Esophagus mucosa (tissue), 1 donor: ENCODE measurements at places on chromosomes 7 and 10.

DNA sequence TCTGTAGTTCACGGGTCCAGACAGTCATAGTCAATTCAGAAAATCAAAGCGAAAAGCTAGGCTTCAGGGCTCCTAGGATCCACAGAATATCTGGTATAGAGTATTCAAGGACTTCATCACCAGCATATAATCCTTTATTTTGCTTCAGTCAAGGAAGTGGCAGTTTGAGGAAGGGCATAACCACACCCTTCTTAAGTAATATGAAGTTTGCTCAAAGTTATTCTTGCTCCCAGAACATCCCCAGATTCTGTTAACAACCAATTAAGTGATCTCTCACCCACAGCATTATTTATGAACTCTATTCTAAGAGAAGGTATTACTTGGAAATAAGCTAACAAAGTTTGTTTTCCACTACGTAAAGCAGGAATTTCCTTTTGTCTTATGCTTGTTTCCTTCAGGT lies 13.2 kb downstream of the CWF19L1 start:
- no peak for ATAC-seq

DNA sequence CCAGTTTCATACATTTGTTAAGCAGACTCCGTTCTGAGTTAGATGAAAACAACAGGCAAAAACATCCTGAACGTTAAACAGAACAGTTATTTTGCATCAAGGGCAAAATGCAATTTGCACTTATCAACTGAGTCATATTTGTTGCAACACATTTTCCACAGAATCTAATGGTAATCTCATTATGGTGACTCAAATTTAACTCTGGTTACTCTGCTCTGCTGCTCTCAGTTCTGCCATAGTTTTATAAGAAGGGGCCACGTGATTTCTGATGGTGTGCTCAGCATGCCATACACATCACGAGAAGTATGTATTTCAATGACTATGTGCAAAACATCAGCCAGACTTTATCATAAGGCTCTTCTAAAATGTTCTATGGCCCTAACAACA lies 148.8 kb downstream of the CHCHD3 start:
- ATAC-seq = no peak

- no peak for ATAC-seq
These were observed 32.5 kb downstream of the LAMB4 start for GRCh38 chr7:108097703-108098102.

DNA sequence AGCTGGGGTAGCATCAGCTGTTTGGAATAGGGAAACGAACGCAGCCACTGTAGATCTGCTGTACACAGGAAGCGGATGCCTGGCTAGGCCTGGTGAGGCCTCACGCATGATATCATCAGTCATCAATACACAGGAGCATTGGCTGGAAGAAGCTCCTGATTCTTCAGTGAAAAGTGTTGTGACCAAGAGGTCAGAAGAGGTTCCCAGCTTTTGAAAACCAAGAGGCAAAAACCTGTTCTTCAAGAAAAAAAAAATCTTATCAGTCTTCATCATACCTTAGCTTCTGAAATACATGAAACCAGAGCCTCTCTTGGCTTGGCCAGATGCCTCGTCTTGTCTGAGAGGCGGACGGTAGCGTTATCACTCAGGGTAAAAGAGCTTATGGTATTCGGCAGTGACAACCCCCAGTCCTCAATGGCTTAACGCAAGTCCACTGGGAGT lies 139.3 kb upstream of the TCF7L2 start:
- no peak for ATAC-seq

DNA sequence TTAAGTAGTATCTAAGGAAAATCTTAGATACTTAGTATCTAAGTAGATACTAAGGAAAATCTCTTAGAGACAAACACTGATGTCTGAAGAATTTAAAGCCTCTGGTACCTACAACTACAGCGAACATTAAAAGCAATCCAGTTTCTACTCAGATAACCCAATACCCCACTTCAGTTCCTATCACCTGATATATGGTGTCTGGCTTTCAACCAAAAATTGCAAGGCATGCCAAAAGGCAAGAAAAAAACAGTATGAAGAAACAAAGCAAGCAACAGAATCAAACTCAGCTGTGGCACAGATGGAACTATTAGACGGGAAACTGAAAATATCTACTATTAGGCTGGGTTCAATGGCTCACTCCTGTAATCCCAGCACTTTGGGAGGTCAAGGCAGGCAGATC lies 31.1 kb downstream of the ARHGAP12 start:
- no peak for ATAC-seq

GRCh38 chr7:122383934-122384333 lies 79.4 kb upstream of the FEZF1 start:
- ATAC-seq = no peak

DNA sequence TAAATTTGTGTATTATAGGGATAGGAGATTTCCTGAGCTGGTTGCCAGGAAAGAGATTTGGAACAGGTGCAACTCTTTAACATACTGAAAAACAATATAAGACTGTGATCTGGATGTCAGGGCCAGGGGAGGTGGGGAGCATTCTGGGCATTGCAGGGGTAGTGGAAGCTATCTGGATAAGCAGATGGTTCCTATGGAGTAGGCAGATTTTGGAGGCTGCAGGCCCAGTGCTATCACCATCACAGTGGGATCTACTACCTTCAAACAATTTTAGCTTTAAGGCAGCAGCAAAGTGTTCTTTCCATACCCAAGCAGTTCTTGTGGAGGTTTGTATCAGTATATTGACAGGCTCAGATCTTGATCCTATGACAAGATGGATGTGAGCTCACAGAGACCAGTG lies 71.1 kb downstream of the ADAM22 start:
- ATAC-seq = no peak

- ATAC-seq = no peak
These were observed 12.0 kb upstream of the EBLN1 start for GRCh38 chr10:22229802-22230157.

DNA sequence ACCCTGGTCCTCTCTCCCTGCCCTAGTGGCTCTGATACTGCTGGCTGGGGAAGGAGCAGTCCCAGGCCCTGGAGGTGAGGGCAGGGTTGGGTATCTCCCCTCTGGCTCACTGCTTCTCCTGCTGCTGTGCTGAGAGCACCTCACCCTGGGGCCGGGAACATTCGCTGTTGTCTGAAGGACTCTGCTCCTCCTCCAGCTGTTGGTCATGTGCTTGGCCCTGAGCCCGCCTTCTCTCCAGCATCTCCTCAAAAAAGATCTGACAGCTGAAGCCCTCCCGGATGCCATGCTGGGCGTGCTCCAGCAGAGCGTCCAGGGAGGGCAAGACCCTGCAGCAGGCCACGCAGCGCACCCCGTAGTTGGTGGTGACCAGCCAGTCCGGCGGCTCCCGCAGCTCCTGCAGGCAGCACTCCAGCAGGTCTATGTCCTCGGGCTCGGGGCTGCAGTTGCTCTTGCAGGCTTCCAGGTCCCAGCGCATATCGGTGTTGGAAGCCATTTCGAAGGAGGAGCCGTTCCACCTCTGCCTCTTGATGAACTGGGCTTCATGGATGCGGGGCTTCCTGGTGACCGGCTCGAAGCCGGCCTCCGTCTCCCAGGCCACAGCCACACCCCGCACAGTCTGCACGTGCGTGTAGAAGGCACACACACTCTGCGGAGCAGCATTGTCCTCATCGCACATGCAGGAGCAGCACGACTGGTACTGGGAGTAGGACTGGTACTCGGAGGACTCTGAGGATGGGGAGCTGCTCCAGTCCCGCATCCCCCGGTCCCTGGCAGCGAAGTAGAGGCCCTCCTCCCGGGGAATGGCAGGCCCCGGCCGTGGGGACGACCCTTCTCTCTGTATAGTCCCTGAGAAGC lies 2.1 kb downstream of the FAM170B start:
- ATAC-seq = peak; percentile 18

GRCh38 chr7:128934361-128935341 lies 3.1 kb upstream of the IRF5 start:
- no peak for ATAC-seq

DNA sequence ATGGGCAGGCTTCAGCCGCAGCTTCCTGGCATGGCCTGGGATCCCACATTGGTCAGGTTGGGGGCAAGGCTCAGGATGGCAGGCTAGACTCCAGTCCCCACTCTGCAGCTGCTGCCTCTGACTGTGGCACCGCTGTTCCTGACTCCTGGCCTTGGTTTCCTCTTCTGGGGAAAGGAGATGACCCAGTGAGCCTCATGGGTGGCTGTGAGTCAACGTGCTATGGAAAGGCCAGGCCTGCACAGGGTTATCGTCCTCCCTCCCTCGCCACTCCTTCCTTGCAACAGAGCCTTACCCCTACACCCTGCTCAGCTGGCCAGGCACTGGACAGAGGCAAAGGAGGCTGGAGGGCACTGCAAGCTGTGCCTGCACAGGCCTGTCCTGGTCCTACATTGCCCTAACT lies 36.1 kb upstream of the CHST15 start:
- ATAC-seq = peak; percentile 7

GRCh38 chr10:72847681-72848080 lies 45.9 kb upstream of the OIT3 start:
- ATAC-seq = peak; percentile 60

DNA sequence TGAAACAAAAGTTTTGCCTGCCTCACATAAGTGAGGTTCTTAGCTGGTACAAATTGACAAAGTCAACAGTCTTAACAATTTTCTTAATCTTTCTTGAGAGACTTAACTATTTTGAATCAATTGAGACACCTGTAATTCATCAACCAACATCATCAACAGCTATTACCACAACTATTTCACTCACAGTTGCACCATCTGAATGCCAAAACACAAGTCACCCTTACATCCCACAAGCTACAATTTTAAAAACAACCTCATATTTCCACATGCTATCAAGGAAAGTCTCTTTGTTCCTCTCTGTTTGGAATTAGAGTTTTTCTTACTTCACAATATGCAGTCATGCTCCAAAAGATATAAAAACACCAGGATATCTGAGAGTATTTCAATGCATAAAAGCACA lies 4.9 kb downstream of the SMURF1 start:
- no peak for ATAC-seq

DNA sequence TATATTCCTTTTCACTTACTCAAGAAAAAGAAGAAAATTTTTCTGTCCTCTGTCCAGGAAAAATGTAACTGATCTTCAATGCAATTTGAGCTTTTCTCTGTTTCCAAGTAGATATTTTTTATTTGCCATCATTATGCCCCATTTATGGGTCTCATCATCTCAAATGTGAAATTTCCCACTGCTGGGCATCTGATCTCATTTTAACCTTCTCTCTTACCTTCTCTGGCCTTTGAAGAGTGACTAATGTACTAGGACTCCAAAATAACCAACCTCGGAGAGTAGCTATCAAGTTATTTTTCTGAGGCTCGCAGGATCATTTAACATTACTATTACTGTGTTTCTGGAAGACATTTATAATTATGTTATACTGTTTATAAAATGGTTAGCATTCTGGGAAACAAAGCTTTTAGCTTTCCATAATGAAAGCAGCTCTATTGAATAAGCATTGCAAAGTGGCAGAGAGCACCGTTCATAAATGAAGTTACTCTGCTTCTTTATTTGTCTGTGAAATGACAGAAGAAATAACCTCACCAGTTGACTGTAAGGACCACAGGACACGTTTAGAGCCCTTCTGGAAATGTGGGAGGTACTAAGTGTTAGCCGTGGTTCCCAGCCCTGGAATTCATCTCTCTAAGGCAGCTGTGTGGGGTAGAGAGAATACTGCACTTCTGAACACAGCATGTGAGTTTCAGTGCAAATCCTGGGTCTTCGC lies 33.3 kb upstream of the NMT2 start:
- no peak for ATAC-seq

GRCh38 chr10:8618834-8619233 lies 564.3 kb downstream of the GATA3 start:
- peak; percentile 79 for ATAC-seq

DNA sequence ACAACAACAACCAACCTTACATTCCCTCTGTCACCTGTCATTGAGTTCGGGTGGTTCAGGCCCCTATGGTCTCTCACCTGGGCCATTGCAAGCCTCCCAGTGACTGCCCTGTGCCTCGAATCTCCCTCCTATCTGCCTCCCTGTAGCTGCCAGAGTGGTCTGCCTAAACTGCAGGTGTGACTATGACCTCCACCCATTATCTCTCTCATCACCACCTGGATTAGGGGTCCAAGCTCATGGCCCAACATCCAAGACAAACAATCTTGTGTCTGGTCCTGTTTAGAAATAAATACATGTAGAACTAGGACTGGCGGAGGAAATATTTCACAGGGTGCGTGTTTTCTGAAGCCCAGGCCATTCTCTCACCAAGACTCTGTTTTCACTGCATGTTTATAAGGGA lies 146.6 kb downstream of the HERPUD2 start:
- no peak for ATAC-seq

GRCh38 chr7:42877862-42878261 lies 34.0 kb downstream of the C7orf25 start:
- ATAC-seq = no peak

- no peak for ATAC-seq
These were observed 277.0 kb downstream of the CRPPA start for GRCh38 chr7:16144361-16144760.

DNA sequence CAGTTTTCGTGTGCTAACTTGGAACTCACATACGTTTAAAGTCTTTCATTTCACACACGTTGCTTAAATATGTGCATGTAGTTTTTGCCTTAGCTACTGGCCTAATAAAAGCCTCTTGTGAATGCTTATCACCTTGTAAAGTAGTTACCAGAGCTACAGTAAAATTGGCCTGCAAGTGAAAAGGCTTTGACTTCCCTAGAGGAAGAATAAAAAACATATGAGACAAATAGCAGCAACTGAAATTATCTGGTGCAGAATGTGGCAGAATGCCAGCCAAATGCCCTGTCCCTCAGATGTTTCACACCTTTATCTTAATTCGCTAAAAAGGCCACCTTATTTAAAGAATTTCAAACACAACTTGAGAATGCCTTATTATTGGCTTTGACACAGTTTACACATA lies 28.1 kb upstream of the RPA3 start:
- ATAC-seq = no peak

DNA sequence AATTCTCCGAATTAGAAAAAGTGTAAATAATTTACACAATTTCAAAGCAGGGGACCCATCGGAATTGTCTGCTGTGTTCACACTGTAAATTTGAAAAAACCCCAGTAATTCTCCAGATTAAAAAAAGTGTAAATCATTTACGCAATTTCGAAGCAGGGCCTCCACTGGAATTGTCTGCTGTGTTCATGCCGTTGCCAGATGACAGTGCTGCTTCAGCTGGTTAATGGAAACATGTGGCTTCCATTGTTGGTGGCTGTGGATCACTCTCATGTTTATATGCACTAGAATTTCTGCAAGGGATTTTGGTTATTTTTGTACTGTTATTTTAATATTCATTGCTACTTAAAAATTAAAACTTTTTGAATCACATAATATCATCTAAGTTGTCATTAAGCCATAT lies 88.8 kb upstream of the ELMO1 start:
- ATAC-seq = no peak

- ATAC-seq = no peak
These were observed 1065.8 kb upstream of the C7orf33 start for GRCh38 chr7:147524726-147525250.

GRCh38 chr10:80542652-80543318 lies 5.1 kb downstream of the SH2D4B start:
- no peak for ATAC-seq

DNA sequence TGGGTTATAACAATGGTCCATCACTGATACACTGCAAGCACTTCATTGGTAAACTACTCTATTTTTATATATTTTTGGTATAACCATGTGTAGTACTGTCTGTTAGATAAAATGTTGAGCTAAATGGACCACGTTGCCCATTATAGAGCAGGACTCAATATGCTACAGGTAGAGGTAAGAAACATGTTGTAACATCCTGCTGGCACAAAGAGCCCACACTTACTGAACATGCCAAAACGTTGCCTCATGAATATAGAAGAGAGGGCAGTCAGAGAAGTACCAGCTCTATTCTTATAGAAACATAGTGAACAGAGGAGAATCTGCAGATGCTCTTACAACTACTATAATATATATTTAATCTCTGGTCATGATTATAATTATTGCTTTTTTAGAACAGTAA lies 18.4 kb upstream of the MET start:
- peak; percentile 67 for ATAC-seq

GRCh38 chr7:157220916-157221569 lies 82.3 kb downstream of the UBE3C start:
- no peak for ATAC-seq
